Umbilical cord (tissue), 2 donors: ENCODE measurements at places on chromosomes 3 and 15. TPM values are rescaled to one million over a fixed set of nuclear protein-coding genes. Genes with fewer than 3 reads are reported as not detected.

SATB1 gene
- total RNA-seq = 76.6 TPM

DUOX1 gene
- 5.8 TPM for total RNA-seq

CHRD gene
- total RNA-seq = 13.7 TPM

DAPK2 gene
- 2.2 TPM for total RNA-seq

GOLGA8G gene
- 3.6 TPM for total RNA-seq

HPS3 gene
- total RNA-seq = 28.4 TPM

ZSCAN2 gene
- 8.9 TPM for total RNA-seq

TUSC7 gene
- total RNA-seq = 2.9 TPM

KCTD6 gene
- 14.0 TPM for total RNA-seq

- no peak for DNase-seq
These were observed 51.6 kb downstream of the ACAD9 start for GRCh38 chr3:128931046-128931445.

- DNase-seq = peak; percentile 50
These were observed 27.5 kb downstream of the BHLHE40 start for GRCh38 chr3:5006755-5007202.

DNA sequence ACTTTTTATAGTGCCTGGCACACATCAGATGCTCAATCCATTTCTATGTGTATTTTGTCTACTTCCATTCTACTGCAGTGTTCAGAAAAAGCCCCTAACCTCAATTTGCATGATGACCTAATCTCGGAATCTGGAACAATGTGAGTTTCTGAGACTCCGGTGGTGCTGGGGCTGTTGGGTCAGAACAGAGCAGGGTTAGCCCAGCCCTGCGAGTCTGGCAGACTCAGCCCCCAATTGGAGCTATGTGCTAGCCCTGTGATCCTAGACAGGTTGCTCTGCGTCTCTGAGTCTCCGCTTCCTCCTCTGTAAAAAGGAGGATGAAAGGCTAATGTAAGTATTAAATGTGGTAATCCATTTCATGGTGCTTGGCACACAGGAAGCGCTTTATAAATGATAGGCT is 95.0 kb upstream of the ICE2 start:
- no peak for DNase-seq

DNA sequence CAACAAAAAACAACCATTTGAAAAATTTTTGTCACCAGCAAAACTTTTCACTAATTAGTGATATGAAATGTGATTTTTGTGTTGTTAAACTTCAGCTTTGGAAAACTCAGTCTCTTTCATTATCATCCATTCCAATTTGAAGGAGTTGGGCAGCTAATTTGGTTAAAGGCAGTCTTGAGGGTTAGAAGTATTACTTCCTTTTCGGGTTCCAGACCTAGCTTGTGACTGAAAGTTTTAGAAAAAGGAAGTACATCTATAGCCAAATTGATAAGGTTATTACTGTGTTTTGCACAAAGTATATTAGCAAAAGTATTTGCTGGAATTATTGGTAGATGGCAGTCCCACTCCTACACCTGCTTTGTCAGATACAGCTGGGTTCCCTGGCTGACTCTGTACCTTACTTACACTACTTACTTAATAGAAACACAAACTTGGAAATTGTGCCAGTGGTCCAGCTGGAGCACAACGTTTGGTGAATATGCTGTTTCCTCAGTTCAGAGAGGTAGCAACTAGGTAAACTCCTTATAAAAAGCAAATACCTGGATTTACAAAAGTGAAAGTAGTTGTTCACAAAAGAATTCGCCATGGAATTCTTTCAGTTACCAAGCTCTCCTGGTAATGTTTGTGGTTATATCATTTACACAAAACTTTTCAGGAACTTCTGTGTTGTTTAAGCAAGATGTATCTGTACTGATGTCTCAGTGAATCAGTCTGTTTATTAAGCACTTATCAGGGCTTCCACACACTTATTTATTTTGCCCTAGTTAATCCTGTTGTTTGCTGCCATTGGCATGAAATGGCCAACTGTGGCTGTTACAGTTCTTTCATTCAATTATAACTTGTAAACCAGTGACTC is 31.6 kb downstream of the TIPARP start:
- DNase-seq = no peak

- no peak for DNase-seq
These were observed 22.5 kb downstream of the SLC6A6 start for GRCh38 chr3:14424711-14425580.

DNA sequence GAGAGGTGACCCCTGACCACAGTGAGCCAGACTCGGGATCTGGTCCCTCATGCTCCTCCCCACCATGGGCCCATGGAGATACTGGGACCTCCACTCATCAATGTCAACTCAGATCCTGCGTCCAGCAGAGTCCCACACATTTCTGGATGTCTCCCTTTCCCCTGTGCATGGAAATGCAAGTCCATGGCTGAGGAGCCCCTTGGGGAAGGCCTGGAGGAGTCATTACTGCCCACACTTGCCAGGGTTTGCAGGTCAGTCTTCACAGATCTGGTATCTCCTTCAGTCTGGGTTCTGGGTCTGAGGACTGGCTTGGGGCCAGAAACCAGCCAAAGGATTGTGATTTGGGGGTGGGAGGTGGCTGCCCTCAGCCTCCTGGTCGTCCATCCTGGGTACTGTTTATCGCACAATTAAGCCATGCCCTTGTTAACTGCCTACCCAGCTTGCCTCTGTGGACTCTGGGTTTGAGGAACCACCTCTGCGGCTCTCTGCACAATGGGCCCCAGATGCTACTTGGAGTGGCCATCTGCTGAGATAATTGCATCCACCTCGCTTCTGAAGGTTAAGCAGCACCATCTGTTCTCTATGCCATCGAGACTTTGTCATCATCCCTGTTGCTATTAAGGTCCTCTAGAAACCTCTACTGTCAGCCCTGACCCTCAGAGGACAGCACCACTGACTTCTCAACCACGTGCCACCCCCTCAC is 49.9 kb upstream of the KLF13 start:
- no peak for DNase-seq

GRCh38 chr15:33278816-33279612 is 31.8 kb upstream of the RYR3 start:
- peak; percentile 14 for DNase-seq

- no peak for DNase-seq
These were observed 30.1 kb downstream of the GREM1 start for GRCh38 chr15:32747921-32748342.

DNA sequence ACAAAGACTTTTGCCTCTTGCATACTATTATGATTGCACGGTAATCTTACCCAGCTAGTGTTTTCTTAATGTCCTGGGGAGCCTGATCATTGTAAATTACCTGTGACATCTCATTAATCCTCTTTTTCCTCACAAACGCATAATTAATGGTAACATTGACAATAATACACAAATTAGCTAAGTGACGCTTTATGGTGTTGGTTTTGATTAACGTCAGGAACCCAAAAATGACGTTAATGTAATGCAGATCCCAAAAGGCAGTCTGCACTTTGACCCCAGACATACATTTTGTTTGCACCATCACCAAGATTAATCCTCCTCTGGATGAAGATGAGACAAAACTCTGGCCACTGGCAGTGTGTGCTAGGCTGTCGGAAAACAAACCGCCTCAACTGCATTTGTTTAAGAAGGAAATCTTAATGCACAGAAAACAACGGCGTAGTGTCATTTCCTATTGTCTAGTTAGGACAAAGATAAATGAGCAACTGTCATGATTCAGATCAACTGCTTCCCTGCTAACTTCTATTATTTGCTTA is 83.9 kb upstream of the CDIN1 start:
- DNase-seq = no peak

DNA sequence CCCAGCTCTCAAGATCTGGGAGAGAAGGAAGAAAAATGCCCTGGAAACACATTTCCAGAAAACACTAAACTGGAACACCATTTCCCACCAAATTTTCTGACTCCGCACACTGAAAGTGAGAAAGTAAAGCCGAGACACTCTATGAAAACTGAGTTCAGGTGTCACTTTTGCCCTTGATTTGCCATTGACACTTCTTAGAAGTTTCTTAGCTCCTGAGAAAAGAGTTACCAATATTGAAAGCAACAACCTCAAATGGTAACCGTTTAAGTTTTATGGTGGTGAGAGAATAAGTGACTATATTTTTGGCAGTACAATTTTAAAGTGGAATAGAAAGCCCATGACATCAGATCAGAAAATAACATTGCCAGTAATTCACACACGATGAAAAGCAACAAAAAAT is 39.0 kb downstream of the CD86 start:
- no peak for DNase-seq

GRCh38 chr3:45596290-45596791 is 1.8 kb downstream of the LIMD1 start:
- no peak for DNase-seq

DNA sequence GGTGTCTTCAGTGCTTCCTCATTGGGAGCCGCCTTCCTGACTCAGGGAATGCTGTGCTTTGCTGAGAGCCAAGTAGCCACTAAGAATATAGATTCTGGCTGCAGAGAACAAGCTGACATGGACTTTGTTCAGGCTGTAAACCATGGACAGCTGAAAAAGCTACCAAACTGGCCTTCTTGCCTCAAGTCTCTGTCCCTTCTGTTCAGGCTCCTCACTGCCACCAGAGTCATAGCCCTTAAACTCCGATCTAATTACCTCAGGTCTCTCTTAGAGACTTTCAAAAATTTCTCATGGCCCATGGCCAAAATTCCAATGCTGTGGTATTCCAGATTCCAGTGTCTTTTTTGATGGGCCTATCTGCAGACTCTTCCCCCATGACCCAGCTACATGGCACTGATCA is 19.4 kb upstream of the PTX3 start:
- DNase-seq = no peak

- peak; percentile 21 for DNase-seq
These were observed 66.8 kb downstream of the GALK2 start for GRCh38 chr15:49236869-49237268.

GRCh38 chr15:47136236-47136635 is 581.1 kb upstream of the SEMA6D start:
- peak; percentile 57 for DNase-seq

DNA sequence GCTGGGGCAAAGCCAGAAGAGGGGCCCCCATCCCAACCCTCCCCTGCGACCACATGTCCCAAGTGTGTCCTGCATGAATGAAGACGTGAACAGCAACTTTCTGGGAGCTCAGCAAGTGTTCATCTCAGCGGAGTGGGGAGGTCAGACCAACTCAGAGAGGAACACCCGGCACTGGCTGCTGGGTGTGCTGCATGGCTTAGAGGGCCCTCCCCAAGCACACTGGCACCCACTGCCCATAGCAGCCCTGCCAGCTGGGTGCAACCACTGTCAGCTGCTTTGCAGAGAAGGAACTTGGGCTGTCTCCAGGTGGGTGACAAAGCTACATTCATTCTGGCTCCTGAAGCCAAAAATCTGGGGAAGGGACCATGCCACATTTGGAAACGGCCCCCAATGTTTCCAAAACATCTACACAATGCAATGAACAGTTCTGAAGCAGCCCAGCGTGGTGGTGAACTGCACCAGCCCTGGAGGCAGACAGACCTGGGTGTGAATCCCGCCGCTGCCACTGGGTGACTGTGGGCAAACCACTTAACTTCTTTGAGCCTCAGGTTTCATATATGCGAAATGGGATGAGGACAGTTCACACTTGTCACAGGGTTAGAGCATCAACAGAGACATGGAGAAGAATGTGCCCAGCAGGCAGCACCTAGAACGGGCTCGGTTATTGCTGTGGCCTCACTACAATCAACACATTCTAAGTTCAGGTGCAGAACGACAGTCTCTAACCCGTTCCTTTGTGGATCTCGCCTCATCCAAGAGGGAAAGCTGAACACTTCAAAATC is 145.4 kb downstream of the NUP210 start:
- no peak for DNase-seq

GRCh38 chr3:194640829-194641228 is 7.6 kb upstream of the TMEM44 start:
- DNase-seq = no peak

- no peak for DNase-seq
These were observed 150.2 kb downstream of the IMPG2 start for GRCh38 chr3:101170062-101170771.

DNA sequence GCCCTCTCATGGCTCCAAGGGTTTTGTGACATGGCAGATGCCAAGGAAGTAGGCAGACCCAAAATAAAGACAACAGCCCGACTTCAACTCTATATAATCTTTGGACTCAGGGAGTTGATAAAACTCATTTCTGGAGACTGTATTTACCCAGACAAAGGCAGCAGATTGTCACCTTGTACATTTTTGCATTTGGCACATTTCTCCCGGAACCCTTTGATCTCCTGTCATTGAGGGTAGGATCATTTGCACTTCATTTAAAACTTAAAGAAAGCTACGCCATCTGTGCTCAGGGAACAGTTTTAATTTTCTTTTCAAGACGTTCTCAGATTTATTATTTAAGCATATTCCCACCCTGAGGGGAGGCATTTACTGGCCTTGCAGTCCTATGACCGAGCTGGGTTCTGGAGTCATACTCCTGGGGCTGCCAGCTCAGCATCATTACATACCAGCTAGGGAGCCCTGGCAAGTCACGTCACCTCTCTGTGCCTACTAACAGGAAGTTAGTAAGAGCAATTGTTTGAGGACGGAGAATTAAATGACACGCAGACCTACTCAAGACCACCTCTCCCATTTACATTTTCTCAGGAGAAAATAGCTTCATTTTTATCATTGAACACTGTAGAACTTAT is 5.9 kb downstream of the CDCP1 start:
- no peak for DNase-seq

GRCh38 chr3:171256445-171257250 is 203.6 kb downstream of the TNIK start:
- no peak for DNase-seq

GRCh38 chr3:173659972-173660371 is 262.4 kb downstream of the NLGN1 start:
- peak; percentile 2 for DNase-seq

DNA sequence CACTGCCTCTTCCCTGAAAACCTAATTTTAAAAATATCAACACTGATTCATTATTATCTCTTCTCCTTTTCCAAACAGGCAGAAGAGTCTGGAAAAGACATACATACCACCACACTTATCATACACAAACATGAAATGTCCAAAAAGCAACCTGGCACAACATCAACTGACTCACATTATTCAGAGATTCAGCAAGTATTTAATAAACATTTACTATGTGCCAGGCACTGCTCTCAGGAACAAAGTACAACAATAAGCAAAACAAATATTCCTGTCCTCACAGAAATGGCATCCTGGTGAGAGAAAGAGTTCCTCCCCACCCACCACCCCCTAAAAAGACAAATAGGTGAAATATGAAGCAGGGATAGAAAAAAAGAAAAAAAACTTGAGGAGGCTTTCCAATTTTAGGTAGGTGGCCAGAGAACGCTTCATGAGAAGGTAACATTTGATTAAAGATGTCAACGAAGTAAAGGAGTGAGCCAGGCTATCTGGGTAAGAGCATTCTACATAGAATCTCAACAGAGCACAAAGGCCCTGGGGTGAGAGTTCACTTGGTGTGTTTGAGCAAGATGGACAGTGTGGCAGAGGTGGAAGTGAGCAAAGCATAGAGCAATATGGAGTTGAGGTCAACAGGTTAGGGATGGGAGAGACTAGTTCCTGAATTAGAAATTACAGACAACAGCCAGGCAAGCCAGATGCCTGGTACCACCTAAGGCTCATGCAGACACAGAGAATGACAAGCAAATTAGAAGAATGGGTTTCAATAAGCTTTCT is 141.7 kb downstream of the OSBPL10 start:
- peak; percentile 19 for DNase-seq

DNA sequence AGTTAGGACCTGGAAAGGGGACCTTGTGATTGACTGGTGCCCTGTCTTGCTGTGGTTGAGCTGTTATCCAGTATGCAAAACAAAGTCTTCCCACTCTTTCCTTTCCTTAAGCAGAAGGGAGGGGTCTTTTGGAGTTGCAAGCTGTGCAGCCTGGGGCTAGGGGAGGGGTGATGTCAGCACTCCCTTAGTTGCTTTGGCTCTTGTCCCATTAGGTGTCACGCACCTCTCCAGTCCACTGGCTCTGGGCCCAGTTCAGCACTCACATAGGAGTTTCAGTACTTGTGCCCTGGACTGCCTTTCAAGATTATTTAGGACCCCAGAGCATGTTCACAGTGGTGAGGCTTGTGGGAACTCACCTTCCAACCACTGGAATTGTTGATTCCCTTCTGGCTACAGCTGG is 238.5 kb downstream of the DOCK3 start:
- no peak for DNase-seq
